ENCODE measurements at places on chromosomes 1 and 21. TPM values are rescaled to one million over a fixed set of nuclear protein-coding genes. Genes with fewer than 3 reads are reported as not detected.

Gene KRTAP13-2
- total RNA-seq, result not detected

Gene MRPL9
- total RNA-seq, result 123 TPM

Gene SWT1
- total RNA-seq, result 2.2 TPM

Gene YBEY
- 10.7 TPM for total RNA-seq

Gene NTNG1
- total RNA-seq, result not detected

Gene ZMPSTE24
- 53.3 TPM for total RNA-seq

Gene KRTCAP2
- 253 TPM for total RNA-seq

Gene DR1
- total RNA-seq, result 78.8 TPM

DNA sequence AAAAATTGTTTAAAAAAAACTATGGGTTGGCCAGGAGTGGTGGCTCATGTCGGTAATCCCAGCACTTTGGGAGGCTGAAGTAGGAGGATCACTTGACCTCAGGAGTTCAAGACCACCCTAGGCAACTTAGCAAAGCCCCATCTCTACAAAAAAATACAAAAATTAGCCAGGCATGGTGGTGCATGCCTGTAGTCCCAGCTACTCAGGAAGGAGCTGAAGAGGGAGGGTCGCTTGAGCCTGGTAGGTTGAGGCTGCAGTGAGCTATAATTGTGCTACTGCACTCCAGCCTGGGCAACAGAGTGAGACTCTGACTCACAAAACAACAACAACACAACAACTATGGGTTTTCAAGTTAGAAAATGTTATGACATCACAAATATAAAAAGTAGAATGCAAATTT, 16.4 kb downstream of the SLAMF7 start:
- no peak for DNase-seq

DNA sequence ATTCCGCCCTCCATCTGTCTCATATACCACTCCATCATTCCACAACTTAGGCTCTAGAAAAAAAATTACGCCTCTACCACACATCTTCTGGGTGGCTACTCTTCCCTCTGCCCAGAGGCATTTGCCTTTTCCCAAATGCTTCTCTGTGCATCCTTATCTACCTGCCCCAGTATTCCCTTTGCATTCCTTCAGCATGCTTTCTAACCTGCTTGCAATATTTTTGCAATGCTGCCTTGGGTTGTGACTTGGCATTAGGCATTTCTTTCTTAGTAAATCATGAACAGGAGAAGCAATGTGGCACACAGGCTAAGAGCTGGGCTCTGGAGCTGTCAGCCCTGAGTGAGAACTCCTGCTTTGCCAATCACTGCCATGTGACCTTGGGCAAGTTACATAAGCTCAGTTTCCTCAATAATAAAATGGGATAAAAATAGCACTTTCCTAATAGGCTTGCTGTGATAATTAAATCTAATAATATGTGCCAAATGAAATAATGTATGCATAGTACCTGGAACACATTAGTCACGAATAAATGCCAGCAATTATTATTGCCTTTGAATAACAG, 276.0 kb downstream of the ASTN1 start:
- DNase-seq, result no peak

GRCh38 chr1:22450351-22451021, 1.2 kb upstream of the ZBTB40 start:
- no peak for DNase-seq

DNA sequence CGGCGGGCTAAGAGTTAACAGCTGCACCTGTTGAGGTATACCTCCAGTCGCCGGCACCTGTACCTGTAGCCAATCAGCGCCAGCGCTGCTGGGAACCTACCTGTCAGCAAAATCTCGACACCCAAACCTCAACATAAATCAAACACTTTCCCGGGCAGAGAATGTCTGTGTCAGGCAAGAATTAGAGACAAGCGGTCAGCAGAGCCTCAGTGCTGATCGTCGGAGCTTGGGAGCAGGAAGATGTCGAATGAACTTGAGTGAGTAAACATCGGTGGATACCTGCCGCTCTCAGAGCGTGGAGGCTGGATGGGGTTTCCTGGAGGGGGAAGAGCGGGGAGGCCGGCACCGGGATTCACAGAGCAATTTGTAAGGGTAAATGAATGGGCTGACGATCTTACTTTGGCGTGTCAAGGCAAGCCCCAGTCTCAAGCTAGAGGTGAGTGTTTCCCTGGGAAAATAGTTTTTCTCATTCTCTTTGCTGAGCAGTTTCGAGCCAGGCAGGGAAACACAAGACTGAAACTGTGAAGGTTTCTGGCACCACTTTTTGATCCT, at the start of gene GRHL3:
Gene GRHL3 (plus strand): TSS at position 46 of the 552 bp plus-strand sequence. CDS start 195 bp downstream, at position 241.
- DNase-seq, result no peak

- DNase-seq, result no peak
Observed at GRCh38 chr21:38081708-38082107, 165.5 kb upstream of the KCNJ6 start.

GRCh38 chr21:16179773-16180172, 450.0 kb downstream of the USP25 start:
- no peak for DNase-seq

DNA sequence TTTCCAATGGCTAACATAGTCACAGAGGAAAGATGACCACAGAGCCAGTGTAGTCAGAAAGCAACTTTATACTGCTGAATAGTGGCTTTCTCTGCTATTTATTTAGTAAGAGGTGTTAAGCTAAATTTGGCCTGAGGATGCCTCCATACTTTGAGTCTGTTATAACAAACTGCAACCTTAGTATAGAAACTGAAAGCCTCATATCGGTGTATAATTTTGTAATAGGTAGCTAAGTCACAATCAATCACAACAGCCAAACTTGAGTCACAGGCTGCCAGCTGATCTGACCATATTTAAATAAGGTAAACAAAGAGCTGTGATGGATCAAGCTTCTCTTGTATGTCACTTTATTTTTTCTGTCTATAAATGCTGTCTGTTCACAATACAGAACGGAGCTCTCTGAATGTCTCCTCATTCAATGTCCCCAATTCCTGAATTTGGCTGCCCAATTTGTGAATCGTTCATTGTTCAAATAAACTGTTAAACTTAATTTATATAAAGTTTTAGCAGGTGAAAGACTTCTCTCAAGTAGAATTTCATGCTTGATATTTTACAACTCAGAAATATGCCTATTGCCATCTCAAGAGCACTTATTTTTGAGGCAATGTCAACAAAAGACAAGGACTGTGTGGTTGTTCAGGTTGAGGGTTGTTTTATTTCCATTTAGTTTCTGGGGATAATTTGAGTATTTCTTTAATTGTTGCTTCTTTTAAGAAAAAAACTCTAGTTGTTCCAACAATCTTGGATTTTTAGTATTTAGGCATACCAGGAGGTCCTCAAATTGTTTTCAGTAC, 339.7 kb upstream of the B3GALT2 start:
- no peak for DNase-seq

GRCh38 chr1:19468397-19468956, 16.9 kb downstream of the CAPZB start:
- peak; percentile 75 for DNase-seq

DNA sequence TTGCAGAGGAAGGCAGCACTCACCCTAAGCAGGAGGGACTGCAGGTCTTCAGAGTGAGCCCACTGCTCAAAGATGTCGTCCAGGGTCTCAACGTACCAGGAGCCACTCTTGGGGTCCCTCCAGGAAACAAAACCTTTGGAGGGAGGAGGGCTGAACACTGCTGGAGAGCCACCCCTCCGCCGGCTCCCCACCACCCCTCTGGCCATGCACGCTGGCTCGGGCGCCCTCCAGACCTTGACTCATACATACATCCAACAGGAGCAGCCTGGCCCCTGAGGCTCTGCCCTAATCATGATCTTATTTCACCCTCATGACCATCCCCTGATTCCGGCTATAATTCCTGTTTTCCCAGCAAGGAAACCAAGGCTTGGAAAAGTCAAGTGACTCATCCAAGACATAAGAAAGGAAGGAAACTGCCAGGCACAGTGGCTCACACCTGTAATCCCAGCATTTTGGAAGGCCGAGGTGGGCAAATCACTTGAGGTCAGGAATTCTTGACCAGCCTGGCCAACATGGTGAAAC, 18.0 kb downstream of the CELA2B start:
- no peak for DNase-seq

DNA sequence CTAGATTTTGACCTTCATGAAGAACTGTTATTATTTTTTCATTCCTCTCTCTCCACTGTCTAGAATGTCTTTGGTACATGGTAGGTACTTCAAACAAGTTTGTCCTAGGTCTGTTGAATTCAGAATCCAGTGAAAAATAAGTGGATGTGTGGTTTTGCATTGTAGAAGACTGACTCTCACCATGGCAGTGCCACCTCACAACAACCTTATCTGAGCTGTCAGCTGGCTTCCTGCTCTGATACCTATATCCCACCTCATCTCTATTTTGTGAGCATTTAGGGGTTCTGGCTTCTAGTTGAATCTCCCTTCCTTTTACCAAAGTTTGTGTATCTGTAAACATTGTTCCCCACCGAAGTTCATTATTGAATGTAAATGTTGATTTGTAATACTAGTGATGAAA, 9.1 kb downstream of the SWT1 start:
- DNase-seq, result no peak

- no peak for DNase-seq
Observed at GRCh38 chr1:98314601-98315000, 346.9 kb upstream of the SNX7 start.

GRCh38 chr21:40051801-40052200, 184.6 kb downstream of the PCP4 start:
- DNase-seq, result no peak

GRCh38 chr1:172978595-172978994, 72.1 kb downstream of the TNFSF18 start:
- DNase-seq, result no peak

DNA sequence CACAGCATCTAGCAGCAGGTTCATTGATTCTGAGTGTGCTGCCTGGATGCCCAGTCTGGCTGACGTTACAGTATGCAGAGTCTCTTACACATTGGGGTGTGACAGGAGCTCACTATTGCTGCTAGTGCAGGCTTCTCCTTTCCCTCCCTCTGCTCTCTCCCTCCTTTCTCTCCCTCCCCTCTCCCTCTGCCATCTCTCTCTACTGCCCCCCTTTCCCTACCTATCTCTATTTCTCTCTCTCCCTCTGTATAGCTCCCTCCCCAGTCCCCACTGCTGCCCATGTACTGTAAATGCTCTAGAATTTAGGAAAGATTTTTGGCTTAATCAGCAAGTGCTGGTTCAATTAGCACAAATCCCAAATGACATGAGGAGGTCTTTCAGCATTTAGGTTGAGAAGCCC, 62.8 kb downstream of the PCBP3 start:
- no peak for DNase-seq

GRCh38 chr1:107524301-107524700, 383.5 kb downstream of the NTNG1 start:
- no peak for DNase-seq

DNA sequence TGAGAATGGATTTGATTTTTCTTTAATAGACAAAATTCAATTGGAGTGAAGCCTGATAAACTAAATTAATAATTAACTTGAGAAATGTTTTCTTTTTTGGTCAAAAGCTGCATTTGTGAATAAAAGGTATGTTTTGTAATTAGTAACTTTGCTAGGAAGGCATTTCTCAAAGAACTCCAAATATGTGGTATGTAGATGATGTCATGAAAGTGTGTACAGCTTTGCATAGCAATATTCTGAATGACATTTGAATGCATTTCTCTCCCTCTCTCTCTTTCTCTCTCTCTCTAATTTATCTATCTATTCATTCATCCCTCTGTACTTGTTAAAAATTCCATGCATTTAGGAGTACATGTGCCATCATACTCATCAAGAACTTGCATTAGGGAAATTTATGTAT, 109.1 kb upstream of the ADAMTS5 start:
- DNase-seq, result no peak

GRCh38 chr1:232149287-232150201, 480.4 kb downstream of the SIPA1L2 start:
- no peak for DNase-seq

- DNase-seq, result no peak
Observed at GRCh38 chr1:101089613-101090338, 64.2 kb upstream of the DPH5 start.

DNA sequence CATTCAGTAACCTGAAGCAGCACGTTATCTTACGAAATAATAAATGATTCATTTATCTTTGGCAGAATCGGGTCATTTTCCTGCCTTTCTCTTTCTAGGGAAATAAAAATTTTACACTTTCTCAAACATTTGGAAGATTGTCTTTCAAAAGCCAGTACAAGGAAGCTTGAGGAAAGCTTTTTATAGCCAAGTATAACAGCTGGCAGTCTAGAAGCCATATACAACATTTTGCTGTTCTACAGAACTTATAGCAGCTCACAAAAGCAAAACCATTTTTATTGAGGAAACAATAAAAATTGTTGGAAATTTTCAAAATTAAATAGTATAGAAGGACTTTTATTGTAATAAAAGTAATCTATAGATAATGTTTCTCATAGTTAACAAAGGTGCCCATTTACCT, 448.6 kb downstream of the SMYD3 start:
- DNase-seq, result no peak

- no peak for DNase-seq
Observed at GRCh38 chr1:234926559-234927311, 201.9 kb downstream of the TOMM20 start.
